ENCODE measurements at places on chromosomes 2 and 18. TPM values are rescaled to one million over a fixed set of nuclear protein-coding genes. Genes with fewer than 3 reads are reported as not detected.

Gene PSTPIP2
- total RNA-seq = 26.6 TPM

Gene PAX8
- 3.0 TPM for total RNA-seq

Gene BCL11A
- total RNA-seq = 1.2 TPM

Gene CHRNG
- total RNA-seq = not detected

Gene TCF7L1
- 0.16 TPM for total RNA-seq

Gene UGT1A1
- not detected for total RNA-seq

All from activated T-cell treated with anti-CD3 and anti-CD28 coated beads, Interleukin-2, amount 50 U/mL, for 72 hours (primary cell).